Stimulated activated CD4-positive, alpha-beta T cell treated with anti-CD3 and anti-CD28 coated beads, Interleukin-4, amount 100 ng/mL, for 1 hour (primary cell): ENCODE measurements at places on chromosomes 5 and 9.

- no peak for DNase-seq
These were observed 782.2 kb upstream of the NUDT12 start for GRCh38 chr5:104344809-104345208.

GRCh38 chr9:136297016-136297691, 6.7 kb downstream of the CCDC187 start:
- DNase-seq: no peak

- DNase-seq: no peak
These were observed 205.7 kb upstream of the TBCA start for GRCh38 chr5:77981820-77982219.

- DNase-seq: no peak
These were observed 24.0 kb downstream of the HSPA4 start for GRCh38 chr5:133075572-133076536.

- DNase-seq: no peak
These were observed at the start of gene CD180 for GRCh38 chr5:67196537-67197059. Gene CD180 (minus strand): TSS chr5:67196799. CDS start chr5:67196641, 158 bp downstream.

GRCh38 chr5:88691945-88692868, 190.8 kb downstream of the MEF2C start:
- DNase-seq: no peak

DNA sequence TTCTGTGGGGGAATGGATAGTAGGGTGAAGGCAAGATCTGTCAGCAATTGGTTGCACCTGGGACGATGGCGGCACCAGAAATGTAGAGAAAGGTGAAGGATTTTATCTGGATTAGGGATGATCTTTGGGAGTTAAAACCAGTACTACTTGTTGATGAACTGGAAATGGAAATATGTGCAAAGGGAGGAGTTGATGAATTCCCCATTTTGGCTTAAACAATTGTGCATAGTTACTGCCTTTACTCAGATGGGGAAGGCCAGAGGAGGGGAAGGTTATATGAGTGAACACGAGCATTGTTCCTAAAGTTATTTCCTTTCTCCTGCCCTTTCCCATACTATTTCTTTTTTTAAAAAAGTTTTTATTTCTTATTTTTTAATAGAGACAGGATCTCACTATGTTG, 19.1 kb downstream of the NNT start:
- DNase-seq: no peak

DNA sequence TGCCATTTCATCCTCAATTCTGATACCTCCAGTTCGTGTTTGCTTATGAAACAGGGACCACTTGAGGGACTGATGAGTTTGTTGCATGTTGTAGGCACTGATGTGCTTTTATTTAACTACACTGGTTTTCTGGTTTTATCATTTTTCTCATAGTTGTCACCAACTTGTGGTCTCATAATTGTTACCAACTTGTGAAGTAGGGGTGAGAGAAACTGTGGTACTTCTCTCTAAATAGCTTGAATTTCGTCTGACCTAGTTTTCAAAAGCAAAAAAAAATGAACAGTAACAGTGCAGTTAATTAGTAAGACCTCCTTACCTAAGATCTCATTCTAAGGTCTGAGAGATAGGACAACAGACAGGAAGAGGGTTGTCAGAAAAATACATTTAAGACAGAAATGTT, 78.0 kb downstream of the ANXA2R start:
- DNase-seq: no peak

DNA sequence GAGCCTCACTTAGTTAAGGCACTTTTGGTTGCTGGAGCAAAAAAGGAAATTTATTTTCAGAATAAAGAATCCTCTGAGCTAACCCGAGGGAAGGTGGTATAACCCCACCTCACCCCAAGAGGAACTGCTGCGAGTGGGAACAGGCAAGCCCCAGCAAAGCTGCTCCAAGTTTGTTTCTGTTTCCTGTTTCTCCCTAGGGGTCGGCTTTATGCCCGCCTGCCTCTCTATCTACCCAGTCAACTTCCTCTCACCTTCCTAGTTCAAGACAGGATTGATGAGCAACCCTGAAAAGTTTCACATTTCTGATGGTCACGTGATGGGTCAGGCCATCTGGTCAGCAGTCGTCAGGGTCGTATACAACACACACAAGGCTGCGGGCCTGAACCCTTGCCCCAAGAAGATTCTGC, 31.1 kb downstream of the TRIO start:
- DNase-seq: no peak

- no peak for DNase-seq
These were observed 333.3 kb upstream of the GRIA1 start for GRCh38 chr5:153157156-153157555.

DNA sequence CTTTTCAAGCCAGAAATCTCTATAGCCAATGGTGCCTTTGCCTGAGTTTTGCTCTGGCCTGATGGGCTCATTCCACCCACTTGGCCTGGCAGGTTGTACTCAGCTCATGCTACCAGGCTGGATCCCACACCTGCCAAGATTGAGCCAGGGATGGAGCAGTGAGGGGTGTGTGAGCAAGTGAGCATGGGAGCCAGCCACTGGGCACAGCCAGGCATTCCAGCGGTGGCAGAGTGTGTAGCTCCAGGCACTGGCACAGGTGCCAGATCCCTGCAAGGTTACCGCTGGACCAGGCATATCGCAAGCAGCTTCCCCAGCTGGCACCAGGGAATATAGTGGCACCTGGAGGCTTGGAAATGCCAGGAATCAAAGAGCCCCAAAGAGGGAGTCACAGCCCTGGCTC, 2395.6 kb upstream of the C9orf72 start:
- no peak for DNase-seq

DNA sequence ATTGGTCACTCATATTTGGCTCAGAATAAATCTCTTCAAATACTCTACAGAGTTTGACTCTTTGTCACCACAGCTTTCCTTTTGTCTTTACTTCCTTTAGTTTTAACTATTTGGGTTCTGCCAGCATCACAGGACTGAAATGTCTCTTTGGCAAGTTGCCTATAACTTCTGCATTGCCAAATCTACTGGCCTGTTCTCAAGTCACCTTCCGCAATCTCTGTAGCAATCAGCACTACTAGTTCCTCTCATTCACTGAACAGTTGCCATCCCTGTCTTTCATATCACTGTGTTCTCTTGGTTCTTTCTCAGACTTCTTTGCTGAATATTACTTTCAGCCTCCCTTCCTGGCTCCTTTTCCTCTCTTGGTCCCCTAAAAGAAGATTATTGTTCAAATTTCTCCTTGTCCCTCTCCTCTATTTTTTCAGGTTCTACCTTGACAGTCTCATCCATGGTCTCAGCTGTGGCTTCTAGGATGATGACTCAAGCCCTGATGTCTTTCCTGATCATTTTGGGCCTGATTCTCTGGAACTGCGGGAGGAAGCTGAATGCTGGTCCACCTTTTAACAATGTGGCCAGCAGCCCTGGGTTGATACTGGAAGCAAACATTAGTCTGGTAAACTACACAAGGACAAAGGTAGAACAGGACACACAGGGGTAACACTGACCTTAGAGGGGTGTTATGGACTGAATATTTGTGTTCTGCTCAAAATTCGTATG, 44.0 kb upstream of the LIFR start:
- DNase-seq: no peak

- no peak for DNase-seq
These were observed 65.9 kb downstream of the GARNL3 start for GRCh38 chr9:127330501-127330900.

- DNase-seq: no peak
These were observed 2.3 kb upstream of the TSSK1B start for GRCh38 chr5:113437111-113437510.

DNA sequence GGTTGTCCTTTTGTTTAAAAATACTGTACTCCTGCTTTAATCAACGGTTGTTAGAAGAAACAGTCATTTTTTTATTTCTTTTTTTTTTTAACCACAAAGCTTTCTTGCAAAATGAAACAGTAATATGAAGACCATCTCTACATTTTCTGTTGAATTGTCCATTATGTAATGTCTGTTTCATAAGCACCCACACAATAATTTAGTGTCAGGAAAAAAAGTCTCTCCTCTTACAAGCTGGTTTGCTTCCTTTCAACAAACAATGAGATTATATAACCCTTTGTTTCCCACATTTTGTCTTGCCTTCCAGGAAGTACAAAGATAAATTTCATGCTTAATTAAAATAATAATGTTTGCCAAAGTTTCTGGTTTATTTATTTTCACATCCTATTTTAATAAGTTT, 16.7 kb downstream of the CTNNAL1 start:
- DNase-seq: no peak

- DNase-seq: no peak
These were observed 4.6 kb downstream of the CDKN2A start for GRCh38 chr9:21989440-21990189.

- DNase-seq: no peak
These were observed 16.7 kb downstream of the IFNB1 start for GRCh38 chr9:21060919-21061561.

DNA sequence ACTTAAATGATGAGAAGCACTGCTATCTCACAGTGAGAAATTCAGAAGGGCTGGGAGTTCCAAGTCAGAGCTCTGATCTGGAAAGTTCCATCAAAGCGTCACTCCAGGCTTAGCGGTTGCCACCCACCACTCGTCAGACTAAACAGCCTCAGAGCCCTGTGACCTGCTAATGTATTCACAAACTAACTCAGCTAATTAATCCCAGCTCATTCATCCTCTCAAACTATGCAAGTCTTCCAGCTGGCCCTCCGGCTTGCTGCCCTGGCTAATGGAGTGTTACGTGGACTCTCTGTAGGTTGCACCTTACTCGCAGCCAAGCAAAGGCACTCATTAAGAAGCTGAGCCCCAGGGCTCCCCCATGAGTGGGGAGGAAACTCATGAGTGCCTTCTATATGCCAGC, 82.2 kb upstream of the GABRP start:
- no peak for DNase-seq

GRCh38 chr5:145682197-145682899, 152.8 kb downstream of the PRELID2 start:
- DNase-seq: no peak
